Epithelial cell of proximal tubule (primary cell): ENCODE measurements at places on chromosomes 3 and 15.

DNA sequence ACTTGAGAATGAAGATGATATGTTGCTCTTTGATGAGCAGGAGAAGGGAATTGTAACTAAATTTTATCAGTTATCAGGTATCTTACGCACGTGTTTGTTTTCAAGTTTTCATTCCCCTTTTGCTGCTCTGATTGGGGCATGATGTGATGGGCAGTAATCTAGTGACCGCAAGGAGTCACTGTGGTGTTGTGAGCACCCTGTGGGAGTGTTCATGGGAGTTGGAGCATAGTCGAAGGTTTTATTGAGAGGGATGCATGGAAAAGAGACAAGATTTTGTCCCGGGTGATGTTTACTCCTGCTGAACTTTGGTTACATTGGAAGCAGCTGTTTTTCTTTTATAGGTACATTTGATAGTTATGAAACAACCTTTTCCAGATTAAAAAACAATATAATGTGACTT lies 2.1 kb downstream of the FAN1 start:
- DNase-seq, result no peak

DNA sequence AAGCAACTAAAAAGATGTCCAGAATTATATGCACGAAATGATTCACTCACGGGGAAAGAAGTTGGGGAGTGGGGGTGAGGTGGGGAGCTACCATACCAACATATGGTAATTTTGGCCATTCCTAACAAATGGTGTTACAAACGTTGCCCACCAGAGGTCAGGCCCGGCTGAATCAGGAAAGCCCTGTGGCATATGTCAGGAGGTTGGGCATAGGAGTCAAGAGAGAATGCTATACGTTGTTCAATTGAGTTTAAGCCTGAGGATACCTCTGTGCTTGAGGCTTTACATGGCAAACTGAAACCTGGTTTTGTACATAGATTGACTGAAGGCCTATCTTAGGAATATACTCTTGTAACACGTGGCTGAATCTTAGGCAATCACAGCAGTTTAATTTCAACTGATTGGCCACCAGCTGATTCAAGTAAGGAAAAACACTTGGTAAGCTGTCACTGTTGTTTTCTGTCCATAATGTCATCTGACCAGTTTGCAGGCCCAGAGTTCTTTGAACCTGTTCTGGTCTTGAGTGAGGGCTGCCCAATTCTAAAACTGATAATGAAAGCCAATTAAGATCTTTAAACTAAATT lies 23.4 kb upstream of the SLC2A2 start:
- DNase-seq, result no peak

DNA sequence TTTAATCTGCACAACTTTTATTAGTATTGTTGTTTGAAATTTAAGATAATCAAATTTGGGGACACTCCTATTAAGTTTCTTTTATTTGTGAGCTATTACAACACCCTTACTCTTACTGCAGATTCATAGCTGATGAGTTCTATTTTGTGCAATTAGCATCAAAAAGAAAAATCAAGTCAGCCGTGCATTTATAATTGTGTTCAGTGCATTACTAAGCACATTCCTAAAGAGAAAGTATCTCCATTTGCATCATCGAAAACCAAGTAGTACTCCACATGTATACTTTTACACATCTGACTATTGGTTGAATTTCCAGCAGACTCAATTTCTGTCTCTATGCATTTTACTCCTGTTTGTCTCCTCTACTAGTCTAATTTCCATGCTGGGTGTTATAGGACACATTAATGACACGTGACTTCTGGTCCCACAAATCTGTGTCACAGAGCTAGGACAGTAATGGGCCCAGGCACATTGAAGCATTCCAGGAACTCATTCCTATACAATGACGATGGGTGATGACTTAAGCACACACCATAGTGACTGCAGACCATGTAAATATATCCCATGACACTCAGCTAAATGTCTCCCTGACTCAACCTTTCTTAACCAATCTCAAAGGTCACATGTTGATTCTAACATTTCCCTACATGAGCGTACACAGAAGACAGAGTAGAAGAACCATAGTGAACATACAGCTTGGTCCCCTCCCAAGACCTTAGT lies 477.5 kb downstream of the LPP start:
- DNase-seq, result no peak

DNA sequence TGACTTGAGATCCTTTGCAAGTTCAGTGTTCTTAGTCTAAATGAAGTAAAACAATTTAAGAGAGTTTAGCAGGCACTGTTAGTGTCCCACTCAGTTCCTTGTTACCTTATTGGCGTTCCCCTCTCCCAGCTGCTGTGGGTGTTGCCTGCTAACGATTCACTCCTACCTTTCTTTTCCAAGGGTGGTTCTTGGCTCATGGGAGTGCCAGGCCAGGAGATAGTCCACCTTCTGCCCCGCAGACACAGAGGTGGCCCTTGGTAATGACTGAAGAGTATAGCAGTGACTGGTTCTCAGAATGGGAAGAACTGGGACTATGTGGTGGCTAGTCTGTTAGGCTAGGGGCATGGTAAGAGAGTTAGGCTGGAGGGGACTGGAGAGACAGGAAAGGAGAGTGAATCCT lies 240.4 kb downstream of the EDEM1 start:
- DNase-seq, result no peak

DNA sequence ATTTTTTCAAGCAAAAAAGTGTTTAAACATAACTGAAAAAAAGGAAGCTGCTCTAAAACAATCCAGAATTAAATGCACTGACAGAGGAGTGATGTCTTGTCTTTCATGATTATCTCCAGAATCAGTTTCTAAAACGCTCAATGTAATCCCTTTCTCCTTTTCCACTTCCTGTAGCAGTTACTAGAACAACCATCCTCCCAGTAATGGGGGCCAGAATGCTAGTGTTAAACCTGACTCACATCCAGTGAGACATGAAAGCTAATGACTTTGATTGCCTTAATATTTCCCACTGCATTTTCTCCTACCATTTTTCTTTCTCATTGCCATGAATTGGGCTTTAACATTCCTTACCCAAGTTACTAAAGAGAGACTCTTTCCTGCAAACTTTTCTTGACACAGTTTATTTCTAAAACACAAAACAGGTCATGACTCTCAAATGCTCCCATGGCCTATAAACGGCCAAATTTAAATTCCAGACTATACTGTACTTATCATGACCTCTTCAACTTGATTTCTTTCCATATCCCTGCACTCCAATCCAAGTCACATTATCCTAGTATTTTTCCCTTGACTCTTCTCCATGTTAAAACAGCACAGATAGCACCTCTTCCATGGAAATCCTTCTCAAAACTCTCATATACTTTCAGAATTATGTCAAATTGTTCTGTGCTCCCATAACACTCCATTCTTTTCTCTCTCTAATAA lies 341.4 kb downstream of the NAALADL2 start:
- DNase-seq, result no peak

DNA sequence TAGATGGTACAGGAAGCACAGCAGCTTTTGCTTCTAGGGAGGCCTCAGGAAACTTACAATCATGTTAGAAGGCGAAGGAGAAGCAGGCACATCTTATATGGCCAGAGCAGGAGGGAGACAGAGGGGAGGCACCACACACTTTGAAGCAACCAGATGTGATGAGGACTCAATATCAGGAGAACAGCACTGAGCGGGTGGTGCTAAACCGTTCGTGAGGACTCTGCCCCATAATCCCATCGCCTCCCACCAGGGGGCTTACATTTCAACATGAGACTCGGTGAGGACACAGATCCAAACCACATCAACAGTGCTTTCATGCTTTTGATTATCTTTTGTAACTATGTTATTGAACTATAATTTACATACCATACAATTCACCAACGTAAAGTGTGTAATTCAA lies 7.6 kb upstream of the TMEM44 start:
- no peak for DNase-seq

DNA sequence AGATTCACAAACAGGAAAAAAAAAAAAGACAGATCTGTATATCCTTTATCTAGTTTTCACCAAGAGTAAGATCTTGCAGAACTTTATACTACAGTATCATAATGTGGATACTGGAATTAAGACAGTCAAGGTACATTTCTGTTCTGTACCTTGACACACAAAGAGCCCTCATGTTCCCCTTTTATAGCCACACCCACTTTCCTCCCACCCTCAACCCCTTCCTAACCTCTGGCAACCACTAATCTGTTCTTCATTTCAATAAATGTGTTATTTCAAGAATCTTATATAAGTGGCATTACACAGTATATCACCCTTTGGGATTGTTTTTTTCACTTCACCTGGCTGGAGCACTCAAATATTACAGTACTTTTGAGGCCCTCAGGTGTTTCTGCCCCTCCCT lies 3.6 kb upstream of the RAB6B start:
- no peak for DNase-seq
